Heart left ventricle (tissue), 16 donors: ENCODE measurements at places on chromosomes 4 and X. TPM values are rescaled to one million over a fixed set of nuclear protein-coding genes. Genes with fewer than 3 reads are reported as not detected.
A peak's percentile ranks its signal among the peaks of the same experiment; 100 is the strongest.

AVPR2 gene
- 3.0 TPM for total RNA-seq

OTUD6A gene
- total RNA-seq, result not detected

IL2 gene
- total RNA-seq, result not detected

CA5B gene
- 6.1 TPM for total RNA-seq

NAA11 gene
- not detected for total RNA-seq

TKTL2 gene
- not detected for total RNA-seq

DCAF4L1 gene
- 0.17 TPM for total RNA-seq

KLHL2 gene
- total RNA-seq, result 10.6 TPM

GLUD2 gene
- total RNA-seq, result 2.1 TPM

RNF175 gene
- 0.44 TPM for total RNA-seq

GRCh38 chrX:7134981-7135380 lies 12.5 kb upstream of the STS start:
- no peak overlapping the region for H3K27ac ChIP-seq
- H3K4me1 ChIP-seq, result peaks cover 24% of the 10 kb centered on the region
- H3K4me3 ChIP-seq, result no peak overlapping the region
- no peaks in the 10 kb centered on the region for H3K36me3 ChIP-seq
- DNase-seq, result no peak
- H3K27me3 ChIP-seq, result no peaks in the 10 kb centered on the region

DNA sequence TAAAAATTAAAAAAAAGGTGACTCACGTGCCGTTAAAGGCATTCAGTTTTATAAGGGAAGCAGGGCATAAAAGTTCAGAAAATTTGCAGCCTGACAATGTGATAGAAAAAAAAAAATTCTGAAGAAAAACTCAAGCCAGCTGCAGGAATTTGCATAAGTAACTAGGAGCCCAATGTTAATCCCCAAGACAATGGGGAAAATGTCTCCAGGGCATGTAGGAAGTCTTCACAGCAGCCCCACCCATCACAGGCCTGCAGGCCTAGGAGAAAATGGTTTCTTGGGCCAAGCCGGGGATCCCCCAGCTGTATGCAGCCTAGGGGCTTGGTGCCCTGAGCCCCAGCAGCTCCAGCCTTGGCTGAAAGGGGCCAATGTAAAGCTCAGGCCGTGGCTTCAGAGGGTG lies 31.2 kb downstream of the CHM start:
- no peaks in the 10 kb centered on the region for H3K27me3 ChIP-seq
- H3K27ac ChIP-seq, result no peak overlapping the region

DNA sequence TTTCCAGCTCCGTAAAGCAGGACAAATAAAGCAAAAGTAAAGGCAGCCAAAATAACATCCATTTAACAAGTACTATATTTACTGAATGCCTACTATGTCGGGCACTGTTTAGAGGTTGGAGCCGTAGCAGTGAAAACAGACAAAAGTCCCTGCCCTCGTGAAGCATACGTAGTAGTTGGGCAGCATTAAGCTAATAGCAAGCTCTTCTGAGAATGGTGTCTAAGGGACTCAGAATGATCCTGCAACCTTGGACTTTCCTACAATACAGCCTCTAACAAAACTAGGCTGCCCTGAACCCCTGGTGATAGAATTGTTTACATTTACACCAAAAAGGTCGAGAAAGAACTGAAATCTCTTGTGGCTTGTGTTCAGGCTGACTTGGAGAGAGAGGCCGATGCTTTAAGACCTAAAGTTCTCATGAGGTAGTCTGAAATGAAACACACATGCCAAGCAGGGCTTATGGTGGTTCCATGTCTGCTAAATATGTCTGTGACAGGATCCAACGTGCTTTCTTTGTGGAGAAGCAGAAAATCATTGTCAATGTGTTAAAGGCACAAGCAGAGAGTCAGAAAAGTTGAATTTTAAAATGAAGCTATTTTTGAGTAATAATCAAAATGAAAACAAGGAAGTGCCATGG lies 898 bp upstream of the PDGFC start:
- peak overlapping the region; percentile 83 for H3K4me3 ChIP-seq
- peak overlapping the region; percentile 92 for H3K27ac ChIP-seq

- no peaks in the 10 kb centered on the region for H3K27me3 ChIP-seq
- no peak overlapping the region for H3K4me3 ChIP-seq
- no peak overlapping the region for H3K27ac ChIP-seq
- no peaks in the 10 kb centered on the region for H3K4me1 ChIP-seq
- DNase-seq, result no peak
These were observed 34.7 kb upstream of the ENPP6 start for GRCh38 chr4:184252136-184253071.

DNA sequence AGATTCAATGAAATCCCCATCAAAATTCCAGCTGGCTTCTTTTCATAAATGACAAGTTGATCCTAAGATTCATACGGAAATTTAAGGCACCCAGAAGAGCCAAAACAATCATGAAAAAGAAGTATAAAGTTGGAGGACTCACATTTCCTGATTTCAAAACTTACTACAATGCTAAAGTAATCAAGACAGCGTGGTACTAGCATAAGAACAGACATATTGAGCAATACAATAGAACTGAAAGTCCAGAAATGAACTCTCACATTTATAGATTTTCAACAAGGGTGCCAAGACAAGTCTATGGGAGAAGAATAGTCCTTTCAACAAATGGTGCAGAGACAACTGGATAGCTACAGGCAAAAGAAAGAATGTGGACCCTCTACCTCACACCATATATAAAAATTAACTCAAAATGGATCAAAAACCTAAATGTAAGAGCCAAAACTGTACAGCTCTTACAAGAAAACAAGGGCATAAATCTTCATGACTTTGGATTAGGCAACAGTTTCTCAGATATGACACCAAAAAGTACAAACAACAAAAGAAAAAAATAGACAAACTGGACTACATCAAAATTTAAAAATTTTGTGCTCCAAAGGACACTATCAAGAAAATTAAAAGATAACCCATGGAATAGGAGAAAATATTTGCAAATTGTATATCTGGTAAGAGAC lies 28.5 kb downstream of the SASH3 start:
- H3K4me3 ChIP-seq, result no peak overlapping the region
- H3K27ac ChIP-seq, result no peak overlapping the region
- DNase-seq, result no peak
- no peaks in the 10 kb centered on the region for H3K4me1 ChIP-seq
- H3K27me3 ChIP-seq, result no peaks in the 10 kb centered on the region
- peaks cover 54% of the 10 kb centered on the region for H3K36me3 ChIP-seq

GRCh38 chr4:69697536-69698242 lies 44.6 kb upstream of the UGT2A1 start:
- H3K27ac ChIP-seq, result no peak overlapping the region
- no peaks in the 10 kb centered on the region for H3K27me3 ChIP-seq
- H3K4me3 ChIP-seq, result no peak overlapping the region
- no peaks in the 10 kb centered on the region for H3K4me1 ChIP-seq
- DNase-seq, result no peak

- no peak for DNase-seq
- H3K27me3 ChIP-seq, result no peaks in the 10 kb centered on the region
- H3K4me1 ChIP-seq, result no peaks in the 10 kb centered on the region
- H3K4me3 ChIP-seq, result no peak overlapping the region
These were observed 19.9 kb downstream of the RPS6KA6 start for GRCh38 chrX:84168095-84168494.

DNA sequence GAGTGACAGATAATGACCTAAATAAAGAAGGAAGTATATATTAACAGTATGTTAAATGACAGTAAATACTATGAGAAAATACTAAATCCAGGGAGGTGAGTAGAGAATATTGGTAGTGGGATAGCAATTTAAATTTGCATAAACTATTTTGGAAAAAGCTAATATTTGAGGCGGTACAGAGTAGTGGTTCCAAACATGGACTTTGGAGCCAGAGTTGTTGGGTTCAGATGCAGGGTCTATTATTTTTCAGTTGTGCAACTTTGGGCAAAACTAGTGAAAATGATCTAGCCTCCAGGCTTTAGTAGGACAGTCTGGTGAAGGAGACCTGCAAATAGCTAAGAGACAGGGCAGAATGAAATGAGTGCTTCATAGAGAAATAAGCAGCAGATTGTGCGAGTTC lies 84.8 kb upstream of the SOX3 start:
- H3K4me1 ChIP-seq, result no peaks in the 10 kb centered on the region
- H3K4me3 ChIP-seq, result no peak overlapping the region
- no peaks in the 10 kb centered on the region for H3K27me3 ChIP-seq
- no peak overlapping the region for H3K27ac ChIP-seq
- no peaks in the 10 kb centered on the region for H3K36me3 ChIP-seq
- DNase-seq, result no peak

DNA sequence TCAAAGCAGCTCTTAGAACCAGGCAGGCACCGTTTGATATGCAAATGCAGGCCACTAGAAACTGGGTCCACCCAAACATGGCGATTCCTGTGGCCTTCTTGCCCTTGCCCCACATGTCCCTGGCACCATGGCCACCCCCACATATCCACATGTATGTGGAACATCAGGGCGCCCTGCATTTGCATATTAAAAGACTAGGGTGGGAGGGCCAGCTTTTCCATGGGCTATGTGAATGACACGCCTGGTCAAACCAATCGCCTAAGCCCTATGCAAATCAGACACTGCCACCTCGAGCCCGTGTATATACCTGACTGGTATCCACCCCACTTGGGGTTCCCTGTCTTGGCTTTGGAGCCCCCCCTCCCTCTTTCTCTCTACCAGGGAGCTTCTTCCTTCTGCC lies 107.0 kb downstream of the ABLIM2 start:
- no peak for DNase-seq
- H3K4me1 ChIP-seq, result peaks cover 24% of the 10 kb centered on the region
